Naive thymus-derived CD8-positive, alpha-beta T cell (primary cell): ENCODE measurements at places on chromosomes 5 and 9. TPM values are rescaled to one million over a fixed set of nuclear protein-coding genes. Genes with fewer than 3 reads are reported as not detected.

DNA sequence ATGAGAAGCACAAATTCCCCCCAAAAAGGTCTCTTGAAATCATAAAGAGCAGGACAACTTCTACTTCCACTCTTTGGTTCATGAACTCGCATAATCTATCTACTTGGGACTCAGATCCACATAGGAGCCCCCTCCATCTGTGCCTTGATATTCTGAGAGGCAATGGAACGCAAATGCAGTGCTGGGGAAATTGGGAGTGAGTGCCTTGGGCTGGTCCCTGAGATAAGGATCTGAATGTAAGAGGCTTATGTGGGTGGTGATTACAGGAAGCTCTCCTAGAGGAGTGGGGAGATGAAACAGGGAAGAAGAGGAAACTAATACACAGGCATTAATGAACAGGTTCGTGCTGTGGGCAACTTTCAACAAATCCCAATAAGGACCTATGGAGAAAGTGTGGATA lies 285.6 kb downstream of the RASEF start:
- H3K4me1 ChIP-seq: no peaks in the 10 kb centered on the region
- peaks cover 8% of the 10 kb centered on the region for H3K27me3 ChIP-seq
- H3K4me3 ChIP-seq: no peak overlapping the region

DNA sequence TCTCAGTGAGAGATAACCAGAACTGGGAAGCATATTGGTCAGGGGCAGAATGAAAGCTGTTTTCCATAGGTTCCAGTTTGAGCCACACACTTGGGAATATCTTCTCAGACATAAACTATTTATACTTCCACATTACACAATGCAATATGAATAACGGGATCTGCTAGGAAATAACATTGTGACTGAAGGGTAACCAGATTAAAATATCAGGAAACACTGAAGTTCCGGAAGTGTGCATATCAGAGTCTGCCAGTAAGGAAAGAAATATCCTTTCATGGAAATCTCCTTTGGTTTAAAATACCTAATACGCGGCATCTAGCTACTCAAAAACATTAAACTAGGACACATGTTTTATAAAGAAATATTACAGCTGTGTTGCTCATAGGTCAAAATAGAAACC lies 56.3 kb downstream of the ST8SIA4 start:
- peaks cover 11% of the 10 kb centered on the region for H3K36me3 ChIP-seq
- DNase-seq: no peak
- no peak overlapping the region for H3K4me3 ChIP-seq

GRCh38 chr9:130497139-130497538 lies 52.4 kb downstream of the ASS1 start:
- H3K4me3 ChIP-seq: no peak overlapping the region
- H3K27ac ChIP-seq: no peak overlapping the region
- no peak for DNase-seq
- no peaks in the 10 kb centered on the region for H3K4me1 ChIP-seq
- H3K36me3 ChIP-seq: no peaks in the 10 kb centered on the region
- peaks cover 4% of the 10 kb centered on the region for H3K27me3 ChIP-seq

GRCh38 chr9:4515958-4516375 lies 25.7 kb downstream of the SLC1A1 start:
- no peaks in the 10 kb centered on the region for H3K36me3 ChIP-seq
- no peak for DNase-seq
- no peaks in the 10 kb centered on the region for H3K27me3 ChIP-seq
- no peak overlapping the region for H3K27ac ChIP-seq

- no peak for DNase-seq
- H3K27ac ChIP-seq: no peak overlapping the region
- peaks cover 41% of the 10 kb centered on the region for H3K4me1 ChIP-seq
- H3K27me3 ChIP-seq: no peaks in the 10 kb centered on the region
- H3K36me3 ChIP-seq: peaks cover 13% of the 10 kb centered on the region
Measured at GRCh38 chr5:67178085-67178484, 18.5 kb downstream of the CD180 start.

The PCDHGA6 gene
- total RNA-seq: 0.60 TPM
